Islet precursor cell (in vitro differentiated cells): ENCODE measurements at places on chromosomes 11 and 22.

GRCh38 chr11:112719736-112720525 lies 241.3 kb upstream of the NCAM1 start:
- no peak for DNase-seq

DNA sequence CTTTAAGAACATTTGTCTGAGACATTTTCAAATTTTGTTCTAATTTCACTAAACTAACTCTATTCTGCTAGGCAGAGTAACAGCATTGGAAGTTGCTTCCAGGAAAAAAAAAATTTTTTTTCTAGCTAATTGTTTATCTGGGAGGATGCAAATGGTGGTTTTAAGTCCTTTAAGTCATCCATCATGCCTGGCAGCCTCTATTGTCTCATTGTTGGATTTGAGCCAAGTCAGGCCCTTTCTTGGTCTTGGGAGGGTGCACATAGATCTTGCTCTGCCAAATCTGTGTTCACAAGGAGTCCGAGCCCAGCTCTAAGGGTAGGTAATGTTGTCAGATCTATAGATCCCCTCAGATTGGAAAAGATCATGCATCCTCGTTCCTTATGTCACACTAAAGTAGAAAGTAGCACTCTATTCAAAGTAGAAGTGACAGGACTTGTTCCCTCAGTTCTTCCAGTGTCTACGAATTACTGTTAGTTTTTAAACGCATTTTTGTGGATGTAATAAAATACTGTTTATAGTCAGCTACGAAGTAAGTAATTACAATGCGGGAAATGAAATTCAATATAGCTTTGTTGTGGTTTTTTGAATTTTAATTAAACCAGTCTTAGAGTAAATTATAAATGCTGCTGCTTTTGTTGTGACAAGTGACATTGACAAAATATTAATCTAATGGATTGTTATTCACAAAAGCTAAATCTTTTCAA lies 166.0 kb upstream of the RASSF10 start:
- DNase-seq: no peak

DNA sequence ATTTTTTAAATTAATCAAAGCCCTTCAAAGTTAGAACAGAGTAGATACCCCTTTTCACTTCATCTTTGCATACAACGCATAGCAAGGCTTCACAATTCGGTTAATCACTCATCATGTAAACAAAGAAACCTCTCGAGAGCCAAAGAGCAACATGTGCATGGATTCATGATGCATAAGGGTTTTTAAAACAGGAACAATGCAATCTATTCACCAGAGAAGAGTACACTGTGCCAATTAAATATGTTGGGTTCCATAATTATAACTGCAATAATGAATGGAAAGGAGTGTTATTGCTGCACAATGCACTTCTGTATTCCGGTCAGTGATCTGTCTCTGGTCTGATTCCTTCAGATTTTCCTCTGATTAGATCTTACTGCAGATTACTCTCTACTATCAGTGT lies 45.3 kb downstream of the CADM1 start:
- DNase-seq: no peak

DNA sequence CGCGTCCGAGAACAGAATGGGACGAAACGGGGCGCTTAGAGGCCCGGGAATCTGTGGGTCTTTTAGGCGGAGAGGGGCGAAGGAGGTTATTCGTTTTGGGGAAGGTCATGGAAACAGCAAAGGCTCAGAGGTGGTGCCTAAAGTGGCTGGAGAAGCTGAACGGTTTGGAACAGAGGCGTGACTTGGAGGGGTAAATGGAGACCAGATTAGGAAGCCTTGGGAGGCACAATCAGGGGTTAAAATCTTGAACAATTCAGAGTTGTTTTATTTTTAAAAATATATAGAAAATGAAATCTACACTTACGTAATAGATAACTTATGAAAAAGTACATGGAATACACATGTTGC lies 247 bp upstream of the PLAAT5 start:
- DNase-seq: no peak

GRCh38 chr22:25758316-25758715 lies 16.3 kb downstream of the MYO18B start:
- DNase-seq: no peak

DNA sequence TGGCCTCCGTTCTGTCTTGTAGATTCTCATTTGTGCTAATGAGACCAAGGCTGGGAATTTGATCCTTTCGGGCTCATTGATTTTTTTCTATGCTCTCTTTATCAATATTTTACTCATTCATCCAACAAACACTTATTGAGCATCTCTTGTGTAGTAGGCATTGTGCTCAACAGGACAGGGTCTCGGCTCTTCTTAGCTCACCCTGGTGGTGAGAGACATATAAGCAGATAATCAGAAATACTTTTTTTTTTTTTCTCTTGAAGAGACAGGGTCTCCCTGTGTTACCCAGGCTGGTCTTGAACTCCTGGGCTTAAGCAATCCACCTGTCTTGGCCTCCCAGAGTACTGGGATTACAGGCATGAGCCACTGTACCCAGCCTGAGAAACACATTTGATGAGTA lies 48.0 kb upstream of the SLC5A1 start:
- peak; percentile 5 for DNase-seq

DNA sequence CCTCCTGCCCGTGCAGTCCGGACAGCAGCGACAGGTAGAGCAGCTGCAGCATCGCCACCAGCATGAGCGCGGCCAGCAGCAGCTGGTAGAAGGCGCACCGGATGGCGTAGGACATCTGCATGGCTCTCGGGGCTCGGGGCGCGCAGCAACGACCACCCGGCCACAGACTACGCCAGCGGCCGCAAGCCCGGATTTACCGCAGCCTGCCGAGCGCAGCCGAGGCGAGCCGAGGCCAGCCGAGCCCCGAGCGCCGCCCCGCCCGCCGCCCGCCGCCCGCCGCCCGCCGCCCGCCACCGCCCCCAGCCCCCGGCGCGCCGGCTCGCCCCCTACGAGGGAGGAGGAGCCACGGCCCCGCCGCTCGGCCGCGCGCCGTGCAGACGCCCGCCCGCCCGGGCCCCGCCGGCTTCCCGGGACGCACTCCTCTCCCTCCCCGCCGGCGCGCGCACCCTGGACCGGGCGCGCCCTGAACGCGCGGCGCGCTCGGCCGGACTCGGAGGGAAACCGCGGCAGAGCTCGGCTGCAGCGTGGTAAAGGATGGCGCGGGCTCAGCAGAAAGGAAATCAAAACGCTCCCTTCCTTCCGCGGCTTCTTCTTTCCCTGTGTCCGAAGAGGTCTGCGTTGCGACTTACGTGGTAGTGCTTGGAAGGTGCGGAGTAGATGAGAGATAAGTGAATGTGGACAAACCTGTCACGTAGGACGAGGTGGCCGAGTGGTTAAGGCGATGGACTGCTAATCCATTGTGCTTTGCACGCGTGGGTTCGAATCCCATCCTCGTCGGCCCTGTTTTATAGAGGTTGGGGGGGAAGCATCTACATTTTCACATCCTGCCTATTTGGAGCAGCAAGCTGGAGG lies at the start of gene B4GAT1:
Gene B4GAT1 (minus strand): TSS at position 205 of the 852 bp plus-strand sequence. CDS start 84 bp downstream, at position 121.
- peak; percentile 94 for DNase-seq

DNA sequence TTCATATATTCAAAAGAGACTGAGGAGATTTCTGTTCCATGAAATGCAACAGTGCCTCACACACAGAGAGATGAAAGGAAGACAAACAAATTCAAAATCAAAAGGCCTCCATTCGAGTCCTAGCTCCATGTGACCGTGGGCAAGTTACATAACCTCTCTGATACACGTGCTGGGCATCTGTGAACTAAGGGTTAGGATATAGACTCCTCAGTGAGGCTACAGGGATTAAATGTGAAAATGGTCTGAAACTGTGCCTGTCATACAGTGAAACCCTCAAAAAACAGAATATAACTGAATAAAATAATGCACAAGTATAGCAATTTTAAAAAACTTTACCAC lies 111.8 kb upstream of the MTMR2 start:
- DNase-seq: no peak
